ENCODE measurements at places on chromosomes 11 and 22.

GRCh38 chr22:46547179-46547882, 9.9 kb upstream of the CELSR1 start:
- no peak for DNase-seq

DNA sequence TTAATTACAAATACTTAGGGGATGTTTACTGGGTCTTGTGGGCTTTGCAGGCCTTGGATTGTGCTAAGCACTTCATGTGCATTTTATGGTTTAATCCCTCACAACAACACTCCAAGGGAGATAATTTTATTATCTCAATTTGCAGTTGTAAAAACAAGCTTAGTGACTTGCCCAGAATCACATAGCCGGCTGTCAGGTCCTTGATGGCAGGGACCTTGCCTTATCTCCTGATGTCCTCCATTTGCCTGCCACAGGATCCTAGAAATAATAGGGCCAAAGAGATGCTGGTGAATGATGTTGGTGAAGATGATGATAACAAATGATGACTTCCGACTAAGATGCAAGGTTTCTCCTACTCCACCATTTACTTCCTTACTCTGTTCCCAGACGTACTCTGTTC, 385.4 kb downstream of the TMEM135 start:
- no peak for DNase-seq

GRCh38 chr11:6618117-6619003, 862 bp downstream of the TPP1 start:
- DNase-seq: peak; percentile 91

DNA sequence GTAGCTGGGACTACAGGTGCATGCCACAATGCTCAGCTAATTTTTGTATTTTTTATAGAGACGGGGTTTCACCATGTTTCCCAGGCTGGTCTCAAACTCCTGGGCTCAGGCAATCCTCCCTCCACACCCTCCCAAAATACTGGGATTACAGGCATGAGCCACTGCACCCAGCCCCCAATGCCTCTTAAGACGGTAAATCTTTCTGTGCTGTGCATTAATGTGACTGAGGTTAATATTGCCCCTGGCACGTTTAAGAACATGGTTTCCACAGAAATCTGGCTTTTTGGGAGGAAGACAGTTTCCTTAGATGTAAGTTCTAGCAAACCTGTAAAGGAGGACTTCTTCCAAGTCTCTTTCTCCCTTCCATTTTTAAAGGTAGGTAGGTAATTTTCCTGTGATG, 6.1 kb upstream of the HORMAD2 start:
- no peak for DNase-seq

DNA sequence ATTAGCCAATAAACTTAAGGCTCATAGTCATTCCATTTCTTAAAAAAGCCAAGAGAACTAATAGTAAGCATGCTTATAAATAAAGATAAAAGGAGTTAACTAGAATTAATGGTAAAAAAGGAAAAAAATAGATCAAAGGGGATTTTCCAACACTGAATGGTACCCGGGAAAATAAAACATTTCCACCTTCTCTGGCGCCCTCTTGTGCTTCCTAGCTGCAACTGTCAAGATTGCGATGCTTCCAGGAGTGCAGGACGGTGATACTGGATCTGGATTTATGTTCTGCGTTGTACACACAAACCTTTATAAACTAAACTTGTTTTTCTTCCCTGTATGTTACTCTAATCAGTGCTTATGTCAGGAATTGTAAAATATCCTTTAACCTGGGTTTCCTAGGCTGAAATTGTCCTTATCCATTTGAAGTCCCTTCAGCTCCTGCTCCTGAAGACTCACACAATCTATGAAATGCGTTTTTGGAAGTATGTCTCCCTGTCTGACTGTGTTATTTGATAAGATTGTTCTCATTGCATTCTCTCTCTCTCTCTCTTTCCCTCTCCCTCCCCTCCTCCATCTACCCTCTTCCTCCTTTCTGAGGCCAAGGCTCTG, 9.6 kb upstream of the HTATIP2 start:
- DNase-seq: no peak

DNA sequence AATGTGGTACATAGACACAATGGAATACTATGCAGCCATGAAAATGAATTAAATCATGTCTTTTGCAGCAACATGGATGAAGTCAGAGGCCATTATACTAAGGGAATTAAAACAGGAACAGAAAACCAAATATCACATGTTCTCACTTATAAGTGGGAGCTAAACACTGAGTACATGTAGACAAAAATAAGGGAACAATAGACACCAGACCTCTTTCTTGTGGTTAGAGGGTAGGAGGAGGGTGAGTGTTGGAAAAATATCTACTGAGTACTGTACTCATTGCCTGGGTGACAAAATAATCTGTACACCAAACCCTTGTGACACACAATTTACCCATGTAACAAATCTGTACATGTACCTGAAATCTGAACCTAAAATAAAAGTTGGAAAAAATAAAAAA, 59.1 kb upstream of the ANO5 start:
- no peak for DNase-seq

DNA sequence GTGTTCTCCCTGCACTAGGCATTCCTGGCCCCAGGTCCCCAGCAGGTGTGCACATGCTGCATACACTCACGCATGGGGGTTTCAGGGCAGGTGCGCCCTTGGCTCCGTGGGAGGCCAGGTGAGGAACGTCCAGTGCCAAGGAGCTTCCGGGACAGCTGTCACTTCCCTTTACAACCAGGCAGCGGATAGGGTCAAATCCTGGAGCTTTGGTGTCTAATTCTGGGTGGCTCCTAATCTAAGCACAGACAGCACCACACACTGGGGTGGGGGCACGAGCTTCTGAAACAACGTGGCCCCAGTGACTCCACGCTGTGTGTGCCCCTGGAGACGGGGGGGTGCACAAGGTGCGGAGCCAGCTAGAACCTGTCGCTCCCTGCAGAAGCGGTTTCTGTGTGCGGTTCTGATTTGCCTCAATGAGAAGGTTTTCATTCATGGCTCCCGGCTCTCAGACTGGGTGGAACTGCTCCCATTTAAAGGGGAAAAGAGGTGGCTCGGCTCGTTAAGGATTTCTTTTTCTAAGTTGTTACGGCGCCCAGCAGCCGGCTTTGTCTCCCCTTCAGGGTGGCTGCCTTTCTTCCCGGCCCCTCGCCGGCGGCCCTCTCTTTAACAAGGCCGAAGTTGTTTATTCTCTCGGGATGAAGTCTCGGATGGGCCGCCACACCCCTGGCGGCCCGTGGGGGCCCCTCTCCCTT, 5.0 kb downstream of the CCND1 start:
- DNase-seq: no peak

GRCh38 chr11:101863361-101863760, 51.4 kb upstream of the CEP126 start:
- DNase-seq: peak; percentile 59

- DNase-seq: no peak
Observed at GRCh38 chr11:83275888-83276641, 10.1 kb downstream of the CCDC90B start.

GRCh38 chr11:122115524-122116379, at the start of gene BLID:
TSS of gene BLID (minus strand) at chr11:122116215. CDS start at chr11:122115922, 293 bp downstream.
- DNase-seq: no peak

GRCh38 chr11:2714463-2714800, 14.6 kb upstream of the KCNQ1OT1 start:
- no peak for DNase-seq

DNA sequence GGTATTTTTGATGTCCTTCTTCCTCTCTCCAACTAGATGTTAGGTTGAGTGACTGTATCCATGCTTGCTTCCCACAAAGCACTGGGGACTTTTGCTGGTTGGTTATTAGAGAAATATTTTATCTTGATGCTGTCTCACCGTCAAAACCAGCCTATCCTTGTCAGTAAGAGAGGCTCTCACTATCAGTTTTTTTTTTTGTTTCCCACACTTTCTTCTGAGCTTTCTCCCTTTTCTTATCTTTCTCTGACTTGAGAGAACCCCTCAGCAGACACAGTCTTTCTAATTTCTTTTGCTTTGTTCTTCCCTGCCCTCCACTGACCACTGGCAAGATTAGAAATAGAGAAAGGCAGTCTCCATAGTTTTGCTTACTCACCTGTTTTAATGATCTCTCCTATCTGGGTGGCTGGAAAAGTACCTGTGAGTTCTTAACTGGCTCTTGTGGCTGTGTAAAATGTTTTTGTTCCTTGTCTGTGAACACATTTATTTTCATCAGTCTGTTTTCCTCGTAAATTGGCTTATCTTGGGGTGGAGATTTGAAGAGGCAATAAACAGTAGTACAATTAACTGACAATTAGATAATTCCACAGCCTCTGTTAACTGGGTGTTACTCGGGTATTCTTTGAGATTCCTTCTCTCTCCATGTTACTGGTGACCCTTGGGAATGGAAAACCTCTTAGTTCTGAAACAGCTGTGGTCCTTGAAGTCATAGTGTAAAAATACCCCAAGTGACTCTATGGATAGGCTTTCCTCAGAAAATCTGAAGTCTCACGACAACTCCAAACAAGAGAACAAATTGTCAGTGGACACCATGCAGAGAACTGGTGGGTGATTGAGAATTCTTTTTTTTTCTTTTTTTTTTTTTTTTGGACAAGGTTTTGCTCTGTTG, at the start of gene NXPE1:
Gene NXPE1 (minus strand): TSS at position 457 of the 886 bp plus-strand sequence. CDS start 8,680 bp downstream, outside the sequence.
- DNase-seq: no peak

DNA sequence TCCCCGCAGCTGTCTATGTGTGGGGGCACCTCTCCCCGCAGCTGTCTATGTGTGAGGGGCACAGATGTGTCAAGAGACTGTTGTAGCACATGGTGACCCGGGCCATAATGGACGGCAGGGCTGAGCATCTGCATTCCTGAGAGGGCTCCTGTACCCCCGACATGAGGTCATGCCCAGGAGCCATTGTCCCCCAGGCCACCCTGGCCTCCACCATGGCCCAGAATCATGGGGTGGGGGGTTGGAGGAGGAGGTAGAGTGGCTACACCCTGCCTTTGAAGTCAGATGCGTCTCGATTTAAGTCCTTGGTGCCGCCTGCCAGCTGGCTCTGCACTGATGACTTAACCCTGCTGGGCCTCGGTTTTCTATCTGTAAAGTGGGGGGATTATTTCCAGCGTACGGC, 49.1 kb downstream of the ARHGAP8 start:
- no peak for DNase-seq

GRCh38 chr11:457111-457760, 7.2 kb downstream of the PTDSS2 start:
- DNase-seq: no peak

DNA sequence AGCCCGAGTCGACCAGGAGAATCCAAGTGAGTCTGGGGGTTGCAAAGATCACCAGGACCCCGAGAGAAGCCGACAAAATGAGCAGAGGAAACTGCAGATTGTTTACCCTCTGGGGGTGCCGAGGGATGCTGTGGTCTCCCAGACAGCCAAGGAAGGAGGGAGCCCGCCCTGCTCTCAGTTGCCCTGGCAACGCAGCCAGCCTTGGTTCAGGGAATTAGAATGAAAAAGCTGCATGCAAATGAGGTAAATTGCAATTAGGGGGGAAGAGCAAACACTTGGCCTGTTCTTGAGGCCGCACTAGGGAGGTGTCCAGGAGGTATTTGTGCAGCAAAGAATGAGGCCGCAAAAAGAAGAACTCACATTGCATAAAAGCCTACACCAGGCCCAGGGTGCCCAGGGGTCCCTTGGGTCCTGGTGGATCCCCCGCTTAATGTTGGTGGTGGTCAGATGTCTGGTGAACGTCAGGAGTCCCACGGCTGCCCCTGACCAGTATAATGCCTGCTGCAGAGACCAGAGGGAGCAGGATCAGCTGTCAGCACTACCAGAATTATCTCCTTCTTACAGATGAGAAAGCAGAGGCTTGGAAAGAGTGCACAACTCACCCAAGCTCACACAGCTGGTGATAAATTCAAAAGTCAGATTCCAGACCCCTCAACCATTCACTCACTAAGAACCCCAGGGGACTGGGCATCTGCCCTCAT, 40.3 kb upstream of the ATXN10 start:
- DNase-seq: no peak

DNA sequence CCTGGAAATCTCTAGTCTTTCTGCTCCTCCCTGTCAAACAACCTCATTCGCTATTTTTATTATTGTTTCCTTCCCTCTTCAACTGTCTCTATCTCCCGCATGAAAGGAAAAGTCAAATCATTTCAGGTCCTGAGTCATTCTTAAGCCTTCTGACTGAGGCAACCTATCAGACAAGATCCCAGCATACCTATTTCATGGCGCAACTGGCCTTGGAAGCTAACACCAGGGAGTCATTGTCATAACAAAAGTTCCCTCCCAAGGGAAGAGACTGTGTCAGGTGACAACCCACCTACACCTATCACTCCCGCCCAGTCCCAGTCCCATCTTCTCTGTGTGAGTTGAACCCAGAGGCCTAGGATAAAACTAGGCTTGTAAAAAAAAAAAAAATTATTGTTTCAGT, 10.2 kb upstream of the ARHGAP42 start:
- DNase-seq: no peak

DNA sequence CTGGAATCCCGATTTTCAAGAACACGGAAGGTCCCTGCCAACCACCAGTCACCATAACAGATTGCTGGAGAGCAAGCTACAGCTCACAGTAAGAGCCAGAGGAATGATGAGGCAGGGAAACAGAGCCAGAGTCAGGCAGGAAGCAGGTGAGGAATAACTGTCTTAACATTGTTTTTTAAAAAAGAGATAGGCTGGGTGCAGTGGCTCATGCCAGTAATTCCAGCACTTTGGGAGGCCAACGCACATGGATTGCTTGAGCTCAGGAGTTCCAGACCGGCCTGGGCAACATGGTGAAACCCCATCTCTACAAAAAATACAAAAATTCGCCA, 13.5 kb upstream of the CASTOR1 start:
- no peak for DNase-seq

DNA sequence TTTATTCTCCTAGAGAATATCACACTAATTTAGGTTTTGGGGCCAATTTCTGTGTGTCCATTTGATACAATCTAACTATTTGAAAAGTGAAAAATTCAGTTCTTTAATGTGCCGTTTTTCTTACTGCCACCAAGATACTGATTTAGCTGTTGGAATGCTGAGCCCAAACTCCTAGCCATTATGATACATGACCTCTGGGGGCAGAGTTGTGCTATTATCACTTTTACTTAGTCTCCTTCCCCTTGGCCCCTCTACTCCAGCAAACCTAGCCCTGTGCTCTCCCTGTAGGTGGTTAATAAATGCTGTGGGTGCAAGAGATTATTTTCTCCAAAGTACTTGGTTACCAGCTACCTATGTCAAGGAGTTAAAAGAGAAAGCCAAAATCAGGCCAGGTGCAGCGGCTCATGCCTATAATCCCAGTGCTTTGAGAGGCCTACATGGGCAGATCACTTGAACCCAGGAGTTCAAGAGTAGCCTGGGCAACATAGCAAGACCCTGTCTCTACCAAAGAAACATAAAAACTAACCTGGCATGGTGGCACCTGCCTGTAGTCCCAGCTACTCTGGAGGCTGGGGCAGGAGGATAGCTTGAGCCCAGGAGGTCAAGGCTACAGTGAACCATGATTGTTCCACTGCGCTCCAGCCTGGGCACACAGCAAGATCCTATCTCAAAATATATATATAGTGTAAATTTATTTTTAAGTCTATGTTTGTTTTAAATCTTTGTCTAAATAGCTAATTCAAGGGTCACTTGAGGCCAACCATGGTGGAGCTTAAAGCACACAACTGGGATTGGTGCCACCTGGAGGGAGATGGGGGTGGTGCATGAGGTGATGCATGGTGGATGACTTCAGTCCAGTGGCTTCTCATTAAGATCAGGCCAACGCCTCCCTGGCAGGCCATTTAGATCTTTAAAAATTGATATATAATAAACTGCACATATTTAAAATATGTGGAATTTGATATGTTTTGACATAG, 193.2 kb upstream of the PLET1 start:
- DNase-seq: peak; percentile 21

All from dermis microvascular lymphatic vessel endothelial cell (primary cell).